Tibial nerve (tissue), 4 donors: ENCODE measurements at places on chromosomes 12 and 14. TPM values are rescaled to one million over a fixed set of nuclear protein-coding genes. Genes with fewer than 3 reads are reported as not detected.

GRCh38 chr14:72024043-72024407 is 91.8 kb downstream of the RGS6 start:
- no peaks in the 10 kb centered on the region for H3K27me3 ChIP-seq
- no peak overlapping the region for H3K4me3 ChIP-seq
- DNase-seq = no peak
- H3K4me1 ChIP-seq = no peaks in the 10 kb centered on the region
- H3K27ac ChIP-seq = no peak overlapping the region

DNA sequence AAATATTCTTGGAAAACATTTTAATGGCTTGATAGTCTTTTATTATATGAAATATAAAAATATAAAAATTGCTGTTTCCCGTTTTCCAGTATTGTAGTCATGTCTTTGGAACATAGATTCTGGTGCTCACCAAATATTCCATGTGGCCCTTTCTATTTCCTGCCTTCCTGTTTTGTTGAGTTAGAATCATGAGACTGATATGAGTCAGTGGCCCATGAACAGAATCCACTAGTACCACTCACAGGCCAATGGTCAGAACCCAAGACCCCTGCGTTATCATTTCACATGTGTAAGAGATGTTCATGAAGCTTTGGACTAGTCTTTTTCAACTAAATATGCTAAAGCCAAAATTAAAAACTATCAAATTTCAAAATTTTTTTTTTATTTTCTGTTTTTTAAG is 56.9 kb downstream of the BICD1 start:
- no peak overlapping the region for H3K27ac ChIP-seq
- no peak overlapping the region for H3K4me3 ChIP-seq
- H3K36me3 ChIP-seq = no peaks in the 10 kb centered on the region
- no peaks in the 10 kb centered on the region for H3K27me3 ChIP-seq
- DNase-seq = no peak

GRCh38 chr12:79086541-79087296 is 222.1 kb downstream of the SYT1 start:
- H3K4me3 ChIP-seq = no peak overlapping the region
- no peak for DNase-seq
- H3K4me1 ChIP-seq = no peaks in the 10 kb centered on the region
- H3K27ac ChIP-seq = no peak overlapping the region

GRCh38 chr14:86442135-86442534 is 912.2 kb downstream of the FLRT2 start:
- no peaks in the 10 kb centered on the region for H3K36me3 ChIP-seq
- no peak overlapping the region for H3K27ac ChIP-seq
- no peaks in the 10 kb centered on the region for H3K27me3 ChIP-seq
- no peak overlapping the region for H3K4me3 ChIP-seq
- no peak for DNase-seq
- no peaks in the 10 kb centered on the region for H3K4me1 ChIP-seq

DNA sequence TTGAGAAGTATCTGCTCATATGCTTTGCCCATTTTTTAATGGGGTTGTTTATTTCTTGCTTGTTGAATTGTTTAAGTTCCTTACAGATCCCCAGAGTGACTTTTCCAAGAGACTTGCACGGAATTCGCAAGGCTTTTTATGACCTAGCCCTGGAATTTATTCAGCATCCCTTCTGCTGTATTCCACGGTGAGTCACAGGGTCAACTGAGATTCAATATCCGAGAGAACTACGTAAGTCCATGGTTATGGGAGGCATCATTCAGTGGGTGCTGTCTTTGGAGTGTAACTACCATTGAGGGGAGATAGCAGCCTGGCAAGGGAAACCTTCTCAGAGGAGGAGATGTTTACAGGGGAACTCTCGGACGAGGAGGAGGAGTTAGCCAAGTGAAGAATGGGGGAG is 20.9 kb upstream of the GPRC5A start:
- DNase-seq = no peak
- H3K27me3 ChIP-seq = no peaks in the 10 kb centered on the region
- no peaks in the 10 kb centered on the region for H3K4me1 ChIP-seq
- H3K27ac ChIP-seq = no peak overlapping the region

DNA sequence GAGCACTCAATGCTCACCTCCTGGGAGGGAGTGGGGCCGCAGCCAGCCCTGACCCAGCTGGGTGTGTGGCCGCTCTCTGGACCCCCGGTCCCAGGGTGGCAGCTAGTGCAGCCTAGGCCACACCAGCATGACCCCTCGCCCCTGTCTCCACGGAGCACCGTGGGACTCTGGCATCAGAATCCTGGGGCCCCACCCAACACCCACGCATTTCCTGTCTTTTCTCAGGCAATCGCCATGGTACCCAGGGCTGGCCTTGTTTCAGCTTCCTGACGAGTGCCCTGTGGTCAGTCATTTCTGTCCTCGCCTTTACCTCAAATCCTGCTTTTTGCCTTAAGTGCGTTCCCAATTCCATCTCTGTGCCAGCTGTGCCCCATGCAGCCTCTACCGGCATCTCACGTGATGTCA is 15.9 kb downstream of the PACS2 start:
- H3K27me3 ChIP-seq = no peaks in the 10 kb centered on the region
- H3K4me1 ChIP-seq = no peaks in the 10 kb centered on the region
- H3K4me3 ChIP-seq = no peak overlapping the region
- no peak for DNase-seq
- H3K36me3 ChIP-seq = no peaks in the 10 kb centered on the region

DNA sequence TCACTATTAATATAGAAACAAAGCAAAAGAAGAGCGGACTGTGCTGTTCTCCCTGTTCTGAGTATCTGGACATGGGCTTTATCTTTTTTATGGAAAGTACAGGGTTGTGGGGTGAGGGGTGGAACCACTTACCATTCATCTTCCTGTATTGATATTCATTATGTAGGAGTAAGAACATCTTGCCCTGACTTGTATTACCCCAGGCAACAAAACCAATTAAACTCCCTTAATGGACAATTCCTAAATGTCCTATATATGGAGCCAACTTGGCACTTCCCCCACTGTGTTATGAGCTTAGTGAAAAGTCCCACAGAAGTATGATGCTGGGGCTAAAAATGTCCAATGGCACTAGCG is 139.9 kb upstream of the KRR1 start:
- no peaks in the 10 kb centered on the region for H3K4me1 ChIP-seq
- no peak for DNase-seq
- H3K36me3 ChIP-seq = no peaks in the 10 kb centered on the region
- H3K27ac ChIP-seq = no peak overlapping the region
- H3K27me3 ChIP-seq = no peaks in the 10 kb centered on the region

- H3K27ac ChIP-seq = no peak overlapping the region
- no peak overlapping the region for H3K4me3 ChIP-seq
- no peaks in the 10 kb centered on the region for H3K4me1 ChIP-seq
- no peaks in the 10 kb centered on the region for H3K27me3 ChIP-seq
Measured at GRCh38 chr12:14828892-14829291, 14.4 kb downstream of the ART4 start.

DNA sequence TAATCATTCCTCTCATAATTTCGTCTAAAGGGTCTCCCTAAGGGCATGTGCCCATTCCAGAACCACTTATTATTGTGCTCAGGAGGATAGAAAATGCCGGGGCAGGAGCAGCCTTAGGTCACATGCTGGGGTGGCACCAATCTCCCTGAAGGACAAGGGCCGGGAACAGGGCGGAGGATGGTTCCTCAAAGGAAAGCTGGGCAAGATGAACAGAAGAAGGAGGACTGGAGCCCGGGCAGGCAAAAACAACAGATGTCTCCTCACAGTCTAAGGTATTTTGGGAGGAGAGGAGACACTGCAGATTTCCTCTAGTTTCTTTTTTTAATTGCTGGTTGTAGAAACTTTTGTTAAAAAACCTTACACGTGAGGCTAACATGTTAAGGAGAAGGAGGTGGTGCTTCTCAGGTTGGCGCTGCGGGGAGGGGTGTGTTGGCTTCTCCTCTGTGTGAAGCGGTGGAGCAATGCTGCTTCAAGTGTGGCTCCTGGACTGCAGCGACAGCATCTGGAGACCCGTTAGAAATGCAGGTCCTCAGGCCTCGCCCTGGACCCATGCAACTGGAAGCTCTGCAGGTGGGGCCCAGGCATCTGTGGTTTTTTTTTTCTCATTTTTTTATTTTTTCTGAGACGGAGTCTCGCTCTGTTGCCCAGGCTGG is 164.8 kb downstream of the AACS start:
- H3K4me3 ChIP-seq = no peak overlapping the region
- H3K27me3 ChIP-seq = no peaks in the 10 kb centered on the region
- no peaks in the 10 kb centered on the region for H3K4me1 ChIP-seq

DNA sequence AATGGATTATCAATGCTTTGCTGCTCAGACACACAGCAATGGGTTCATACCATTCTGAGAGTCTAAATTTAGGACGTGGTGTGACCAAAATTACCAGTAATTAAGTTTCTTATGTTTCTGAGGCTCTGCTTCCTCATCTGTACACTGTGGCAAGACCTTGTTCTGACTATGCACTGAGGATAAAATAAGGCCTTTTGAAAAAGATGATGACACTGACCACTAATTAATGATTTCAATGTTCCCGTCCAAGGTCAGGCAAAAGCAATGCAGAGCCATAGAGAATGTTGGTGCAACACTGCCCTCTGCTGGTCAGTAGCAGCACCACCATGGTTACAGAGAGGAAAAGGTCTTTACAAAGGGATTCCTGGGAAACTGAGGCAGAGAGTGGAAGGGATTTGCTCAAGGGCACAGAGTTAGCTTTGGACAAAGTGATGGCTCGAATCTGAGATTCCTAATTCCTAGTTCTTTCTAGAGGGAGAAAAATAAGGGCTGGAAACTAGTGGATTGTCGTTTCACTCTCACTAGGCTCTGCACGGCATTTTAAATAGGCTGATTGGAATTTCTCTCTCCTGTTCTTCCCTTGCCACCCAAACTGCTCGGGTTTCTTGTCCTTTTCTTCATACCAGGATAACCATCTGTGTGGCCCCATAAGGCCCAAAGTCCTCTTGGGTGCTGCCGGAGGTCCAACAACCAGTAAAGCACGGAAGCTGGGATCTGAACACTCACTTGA is 22.3 kb upstream of the P2RX7 start:
- no peaks in the 10 kb centered on the region for H3K36me3 ChIP-seq
- no peak overlapping the region for H3K27ac ChIP-seq
- peaks cover 2% of the 10 kb centered on the region for H3K4me1 ChIP-seq
- no peaks in the 10 kb centered on the region for H3K27me3 ChIP-seq

DNA sequence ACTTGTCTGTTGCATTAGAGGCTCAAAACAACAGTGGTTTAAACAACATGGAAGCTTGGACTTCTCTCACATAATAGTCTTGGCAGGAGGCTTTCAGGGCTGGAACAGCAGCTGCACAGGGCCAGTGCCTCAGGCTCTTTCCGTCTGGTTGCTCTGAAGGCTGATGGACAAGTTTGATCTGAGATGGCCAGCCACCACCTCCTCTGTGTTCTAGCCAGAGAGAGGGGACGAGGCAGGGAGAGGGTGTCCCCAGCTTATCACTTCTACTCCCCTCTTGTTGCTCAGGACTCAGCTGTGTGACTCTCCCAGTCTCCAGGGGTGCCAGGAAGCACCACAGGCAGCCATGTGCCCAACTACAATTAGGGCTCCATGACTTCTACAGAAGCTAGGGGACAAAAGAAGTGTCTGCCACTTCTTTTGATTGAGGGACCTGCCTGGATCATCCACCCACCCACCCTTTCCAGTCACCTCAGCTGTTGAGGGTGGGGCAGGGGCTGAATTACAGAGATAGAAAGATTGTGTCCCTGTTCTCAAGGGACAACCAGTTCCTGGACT is 46.6 kb downstream of the SMIM41 start:
- H3K27me3 ChIP-seq = peaks cover 7% of the 10 kb centered on the region
- H3K27ac ChIP-seq = no peak overlapping the region
- H3K36me3 ChIP-seq = no peaks in the 10 kb centered on the region
- no peaks in the 10 kb centered on the region for H3K4me1 ChIP-seq
- DNase-seq = no peak
- H3K4me3 ChIP-seq = no peak overlapping the region

DNA sequence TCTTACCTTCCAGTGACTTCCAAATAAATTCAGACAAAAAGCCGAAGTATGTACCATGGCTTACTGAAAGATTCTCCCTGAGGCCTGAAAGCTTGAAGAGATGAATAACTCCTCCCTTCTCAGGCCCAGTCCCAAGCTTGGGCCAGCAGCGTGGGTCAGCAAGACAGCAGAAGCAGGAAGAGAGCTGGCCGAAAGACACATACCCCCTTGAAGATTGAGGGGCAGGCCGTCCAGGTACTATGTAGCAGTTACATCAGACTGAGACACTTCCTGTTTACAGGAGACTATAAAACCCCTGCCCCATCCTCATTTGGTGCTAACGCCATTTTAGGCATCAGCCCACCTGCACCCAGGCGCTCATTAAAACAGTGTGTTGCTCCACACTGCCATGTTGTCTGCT is 15.0 kb downstream of the NDUFA12 start:
- DNase-seq = no peak
- no peaks in the 10 kb centered on the region for H3K27me3 ChIP-seq
- no peaks in the 10 kb centered on the region for H3K4me1 ChIP-seq
- no peak overlapping the region for H3K4me3 ChIP-seq

- H3K4me3 ChIP-seq = no peak overlapping the region
- H3K27ac ChIP-seq = no peak overlapping the region
- no peaks in the 10 kb centered on the region for H3K36me3 ChIP-seq
Measured at GRCh38 chr12:95169368-95169767, 47.9 kb downstream of the FGD6 start.

DNA sequence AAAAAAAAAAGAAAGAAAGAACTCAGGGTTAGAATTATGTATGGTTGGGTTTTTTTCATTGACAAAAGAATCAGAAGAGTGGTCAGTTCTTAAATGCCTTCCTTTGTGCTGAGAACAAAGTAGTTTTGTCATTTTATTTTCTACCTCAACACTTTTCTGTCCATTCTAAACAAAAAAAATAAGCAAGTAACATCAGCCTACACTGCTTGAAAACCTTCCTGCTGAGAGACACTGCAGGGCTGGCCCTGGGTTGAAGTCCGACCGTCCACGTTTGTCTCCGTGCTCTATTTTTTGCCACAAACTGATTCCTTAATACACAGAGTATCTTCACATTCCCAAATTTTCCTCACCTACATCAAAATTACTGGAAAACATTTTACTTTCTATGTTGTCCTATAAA is 211.6 kb upstream of the PDZRN4 start:
- H3K4me1 ChIP-seq = no peaks in the 10 kb centered on the region
- H3K36me3 ChIP-seq = no peaks in the 10 kb centered on the region
- no peak overlapping the region for H3K4me3 ChIP-seq
- H3K27me3 ChIP-seq = no peaks in the 10 kb centered on the region

- H3K27ac ChIP-seq = no peak overlapping the region
- H3K4me3 ChIP-seq = no peak overlapping the region
- peaks cover 16% of the 10 kb centered on the region for H3K4me1 ChIP-seq
- peaks cover 19% of the 10 kb centered on the region for H3K36me3 ChIP-seq
- no peaks in the 10 kb centered on the region for H3K27me3 ChIP-seq
Measured at GRCh38 chr12:32589165-32589865, 89.8 kb upstream of the DNM1L start.

TSHR gene
- total RNA-seq = 0.84 TPM

HCAR1 gene
- total RNA-seq = 0.84 TPM

SLCO1B1 gene
- total RNA-seq = not detected

C14orf132 gene
- 7.8 TPM for total RNA-seq

CRIP2 gene
- total RNA-seq = 195 TPM

CCER1 gene
- total RNA-seq = not detected

COX14 gene
- total RNA-seq = 56.1 TPM

YAF2 gene
- total RNA-seq = 66.0 TPM

WNT1 gene
- total RNA-seq = not detected
